ENCODE measurements at places on chromosomes 12 and 14. TPM values are rescaled to one million over a fixed set of nuclear protein-coding genes. Genes with fewer than 3 reads are reported as not detected.

RASSF9 gene
- total RNA-seq, result 2.4 TPM

GRCh38 chr14:103847451-103848174, at the start of gene PPP1R13B:
PPP1R13B (minus strand) TSS chr14:103847575; CDS start chr14:103847307, 268 bp downstream.
- DNase-seq, result peak; percentile 88

DNA sequence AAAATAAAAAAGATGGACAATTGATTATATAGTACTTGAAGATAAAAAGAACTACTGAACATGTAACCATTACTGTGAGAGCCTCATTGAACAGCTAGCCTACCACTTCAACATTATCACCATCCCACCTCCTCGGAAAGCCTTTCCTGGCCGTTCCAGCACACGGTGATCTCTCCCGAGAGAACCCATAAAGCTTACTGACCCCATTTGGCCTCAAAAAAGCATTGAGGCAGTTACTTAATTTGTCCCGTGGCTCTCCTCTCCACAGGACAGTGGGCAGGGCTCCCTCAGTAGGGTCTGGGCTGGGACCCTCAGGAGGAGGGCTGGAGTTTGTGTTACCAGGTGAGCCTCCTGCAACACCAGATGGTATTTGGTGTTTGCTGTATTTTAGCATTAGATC, 55.8 kb downstream of the RAB35 start:
- DNase-seq, result no peak

- DNase-seq, result peak; percentile 13
These were observed 23.0 kb downstream of the FAM222A start for GRCh38 chr12:109736552-109737108.

CLEC4D gene
- not detected for total RNA-seq

DNA sequence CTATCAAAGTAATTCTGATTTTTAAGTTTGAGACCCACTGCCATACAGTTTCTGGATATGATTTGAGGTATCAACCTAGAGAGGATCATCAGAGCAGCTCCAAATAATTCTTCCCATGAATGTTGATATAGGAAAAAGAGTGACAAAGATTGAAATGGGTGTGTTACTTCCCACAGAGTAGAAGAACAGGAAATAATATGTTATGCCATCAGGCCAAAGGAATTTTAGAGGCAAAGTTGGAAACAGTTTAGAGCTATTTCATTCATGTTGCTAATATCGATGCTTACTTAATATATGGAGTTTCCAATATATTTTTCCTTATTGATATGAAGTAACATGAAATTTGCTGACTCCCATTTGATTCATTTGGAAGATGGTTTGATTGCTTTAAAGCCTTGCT, 8.9 kb upstream of the MSRB3 start:
- no peak for DNase-seq

Measured in tibial nerve (tissue), 4 donors.